ENCODE measurements at places on chromosomes 1 and 21.

GRCh38 chr21:31558189-31558961, 101.1 kb upstream of the SOD1 start:
- DNase-seq, result no peak

- no peak for DNase-seq
Observed at GRCh38 chr1:206578978-206579374, 33.3 kb downstream of the EIF2D start.

GRCh38 chr21:36698981-36699545, at the start of gene SIM2:
SIM2 (plus strand) TSS chr21:36699115; CDS start chr21:36699747, 632 bp downstream.
- DNase-seq, result peak; percentile 84

DNA sequence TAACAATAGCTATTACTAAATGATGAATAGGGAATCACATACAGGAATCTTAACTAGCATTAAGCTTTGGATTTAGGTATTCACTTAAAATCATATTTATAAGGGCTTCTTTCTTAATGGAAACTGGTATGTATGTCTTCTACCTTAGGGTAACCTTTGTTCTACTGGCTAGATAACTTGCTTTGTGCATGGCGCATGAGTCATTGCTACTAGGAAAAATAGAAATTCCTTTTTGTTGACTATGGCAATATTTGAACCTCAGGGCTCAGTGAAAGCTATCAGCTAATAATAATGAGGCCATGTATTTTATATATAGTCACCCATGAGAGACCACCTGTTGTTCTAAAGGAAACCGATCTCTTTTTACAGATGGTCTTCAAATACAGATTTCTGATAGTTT, 72.5 kb downstream of the RPS6KC1 start:
- DNase-seq, result no peak

DNA sequence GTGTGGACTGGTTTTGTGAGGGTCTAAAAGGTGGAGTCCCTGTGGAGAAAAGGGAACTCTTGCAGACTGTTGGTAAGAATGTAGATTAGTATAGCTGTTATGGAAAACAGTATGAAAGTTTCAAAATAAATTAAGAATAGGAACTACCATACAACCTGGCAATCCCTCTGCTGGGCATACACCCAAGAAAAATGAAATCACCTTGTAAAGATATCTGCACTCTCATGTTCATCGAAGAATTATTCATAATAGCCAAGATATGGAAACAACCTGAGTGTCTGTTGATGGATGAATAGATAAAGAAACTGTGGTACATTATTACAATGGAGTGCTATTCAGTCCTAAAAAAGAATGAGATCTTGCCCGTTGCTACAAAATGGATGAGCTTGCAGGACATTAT, 109.6 kb downstream of the TBX19 start:
- DNase-seq, result no peak

- no peak for DNase-seq
Observed at GRCh38 chr1:211579440-211580302, 710 bp upstream of the SLC30A1 start.

- DNase-seq, result no peak
Observed at GRCh38 chr1:1600861-1601563, 1.1 kb upstream of the FNDC10 start.

Data from T47D (cell line).